Spinal cord (tissue), 10 donors: ENCODE measurements at places on chromosomes 4 and X. TPM values are rescaled to one million over a fixed set of nuclear protein-coding genes. Genes with fewer than 3 reads are reported as not detected.

Gene CCDC149
- 21.6 TPM for total RNA-seq

DNA sequence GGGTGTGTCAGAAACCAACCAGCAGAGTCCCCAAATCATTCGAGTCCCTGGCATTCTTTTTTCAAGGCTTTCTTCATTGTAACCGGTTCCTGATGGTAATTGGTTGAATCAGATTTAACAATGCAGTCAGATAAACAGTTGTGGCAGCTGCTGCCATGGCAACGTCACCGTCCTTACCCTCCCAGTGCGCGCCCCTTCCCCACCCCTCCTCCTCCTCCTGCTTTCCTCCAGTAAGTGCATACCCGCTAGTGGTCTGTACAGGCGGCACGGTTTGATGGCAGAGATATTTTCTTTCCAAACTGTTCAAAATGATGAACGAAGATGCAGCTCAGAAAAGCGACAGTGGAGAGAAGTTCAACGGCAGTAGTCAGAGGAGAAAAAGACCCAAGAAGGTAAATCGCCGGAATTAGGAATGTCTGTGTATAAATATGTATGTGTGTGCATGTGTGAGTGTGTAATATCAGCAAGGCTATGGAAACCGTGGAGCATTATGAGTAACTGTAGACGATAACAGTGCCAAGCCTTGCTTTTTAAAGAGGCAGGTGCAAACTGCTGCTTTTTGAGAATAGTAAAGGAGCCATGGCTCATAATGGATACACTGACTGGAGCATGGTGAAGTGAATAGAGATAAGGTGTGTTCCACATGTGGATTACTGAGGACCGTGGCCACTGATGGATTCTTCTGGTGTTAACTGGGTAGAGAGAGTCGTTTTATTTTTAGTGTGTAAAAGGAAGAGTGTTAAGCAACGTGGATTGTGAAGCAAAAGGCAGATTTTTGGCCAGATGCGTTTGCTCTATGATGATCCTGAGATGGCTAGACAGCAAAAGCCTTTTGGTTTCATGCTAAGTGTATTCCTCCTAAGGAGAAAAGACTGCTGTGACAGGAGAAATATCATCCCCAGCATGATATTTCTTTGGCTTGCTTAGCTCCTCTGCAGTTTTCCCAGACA, at the start of gene ANK2:
Gene ANK2, plus strand, starts transcription at position 233 of the 950 bp plus-strand sequence. Its CDS starts 76 bp downstream, at position 309.
- no peaks in the 10 kb centered on the region for H3K36me3 ChIP-seq
- no peaks in the 10 kb centered on the region for H3K4me1 ChIP-seq
- peak; percentile 73 for DNase-seq
- H3K4me3 ChIP-seq: peak within 1 kb of the TSS; percentile 33
- peak within 1 kb of the TSS; percentile 53 for H3K27ac ChIP-seq
- H3K27me3 ChIP-seq: no peaks in the 10 kb centered on the region

GRCh38 chr4:73679836-73680235, 59.6 kb upstream of the RASSF6 start:
- no peaks in the 10 kb centered on the region for H3K36me3 ChIP-seq
- DNase-seq: no peak
- H3K4me3 ChIP-seq: no peak overlapping the region
- no peaks in the 10 kb centered on the region for H3K27me3 ChIP-seq
- H3K4me1 ChIP-seq: no peaks in the 10 kb centered on the region
- no peak overlapping the region for H3K27ac ChIP-seq

DNA sequence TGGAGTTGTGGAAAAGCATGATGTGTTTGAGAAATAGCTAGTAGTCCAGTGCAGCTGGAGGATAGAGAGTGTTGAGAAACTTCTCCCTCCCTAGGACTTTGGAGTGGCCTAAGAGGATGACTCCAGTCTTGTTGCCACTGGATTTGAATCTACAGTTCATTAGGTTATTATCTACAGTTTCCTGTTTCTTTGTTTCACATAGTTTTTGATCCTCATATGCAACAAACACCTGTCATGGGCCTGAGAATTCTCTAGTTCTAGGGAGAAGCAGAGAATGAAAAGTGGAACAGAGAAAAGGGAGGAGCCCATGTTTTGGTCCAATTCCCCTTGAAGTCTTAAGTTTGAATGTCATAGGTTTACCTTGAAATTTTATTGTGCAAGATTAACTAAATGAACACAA, 73.6 kb upstream of the TBC1D9 start:
- H3K4me1 ChIP-seq: no peaks in the 10 kb centered on the region
- H3K27me3 ChIP-seq: no peaks in the 10 kb centered on the region
- H3K36me3 ChIP-seq: no peaks in the 10 kb centered on the region
- no peak overlapping the region for H3K4me3 ChIP-seq
- no peak overlapping the region for H3K27ac ChIP-seq

DNA sequence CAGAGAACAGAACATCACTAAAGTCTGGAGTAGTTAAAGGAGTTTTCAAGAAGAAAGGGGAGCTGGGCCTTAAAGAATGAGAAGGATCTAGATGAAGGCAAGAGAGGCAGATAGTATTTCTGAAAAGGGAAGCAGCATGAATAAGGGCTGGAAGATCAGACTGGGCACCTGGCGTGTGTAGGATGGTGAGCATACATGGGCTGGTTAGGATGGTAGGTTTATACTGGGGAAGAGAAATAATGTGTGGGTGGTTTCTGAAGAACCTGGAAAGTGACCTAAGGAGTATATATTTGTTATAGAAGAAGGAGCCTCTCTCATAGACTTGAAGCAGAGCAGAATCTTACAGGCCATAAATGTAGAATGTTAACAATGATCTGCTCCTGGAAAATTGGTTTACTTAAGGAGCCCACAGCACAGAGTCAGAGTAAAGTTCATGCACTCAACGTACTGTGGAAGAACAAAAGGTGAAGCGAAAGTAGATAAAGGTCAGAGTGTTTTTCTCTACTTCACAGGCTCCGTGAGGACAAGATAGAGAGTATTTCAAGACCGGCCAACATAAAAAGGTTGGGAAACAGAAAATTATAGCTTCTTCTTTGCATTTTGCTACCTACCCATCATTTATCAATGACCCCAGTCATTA, 35.8 kb downstream of the MBNL3 start:
- H3K27me3 ChIP-seq: peaks cover 2% of the 10 kb centered on the region
- no peaks in the 10 kb centered on the region for H3K4me1 ChIP-seq
- no peak for DNase-seq
- no peak overlapping the region for H3K27ac ChIP-seq
- H3K36me3 ChIP-seq: no peaks in the 10 kb centered on the region

- no peak for DNase-seq
- H3K27ac ChIP-seq: no peak overlapping the region
- no peaks in the 10 kb centered on the region for H3K27me3 ChIP-seq
- no peaks in the 10 kb centered on the region for H3K36me3 ChIP-seq
- H3K4me3 ChIP-seq: no peak overlapping the region
These were observed 115.2 kb downstream of the NAA11 start for GRCh38 chr4:79210636-79211049.

Gene HTR2C
- 34.9 TPM for total RNA-seq

- no peak overlapping the region for H3K4me3 ChIP-seq
- H3K27ac ChIP-seq: no peak overlapping the region
- no peaks in the 10 kb centered on the region for H3K36me3 ChIP-seq
- no peaks in the 10 kb centered on the region for H3K27me3 ChIP-seq
- DNase-seq: no peak
These were observed 66.7 kb upstream of the PJA1 start for GRCh38 chrX:69231903-69232302.
